ENCODE measurements at places on chromosomes 5 and 9.

DNA sequence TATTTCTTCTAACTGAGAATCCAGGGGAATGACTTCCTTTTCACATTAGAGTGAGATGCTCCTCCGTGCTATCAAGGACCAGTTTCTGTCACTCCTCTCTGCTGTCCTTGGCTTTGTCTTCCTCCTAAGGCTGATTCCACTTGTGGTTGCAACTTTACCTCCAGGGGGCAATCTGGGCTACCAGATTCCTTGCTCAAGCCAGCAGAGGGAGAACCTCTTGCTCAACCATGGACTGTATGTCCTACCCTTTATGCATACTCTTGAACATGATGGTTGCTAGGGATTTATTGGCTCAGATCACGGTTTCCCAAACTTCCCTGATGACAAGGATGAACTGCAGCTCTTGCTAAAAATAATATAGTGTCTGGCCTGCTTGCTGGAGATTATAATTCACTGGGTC lies 24.0 kb downstream of the NNT start:
- no peak for DNase-seq

- no peak for DNase-seq
Observed at GRCh38 chr5:127858116-127858784, 155.1 kb downstream of the CCDC192 start.

- no peak for DNase-seq
Observed at GRCh38 chr5:110402562-110402961, 323.9 kb downstream of the TMEM232 start.

DNA sequence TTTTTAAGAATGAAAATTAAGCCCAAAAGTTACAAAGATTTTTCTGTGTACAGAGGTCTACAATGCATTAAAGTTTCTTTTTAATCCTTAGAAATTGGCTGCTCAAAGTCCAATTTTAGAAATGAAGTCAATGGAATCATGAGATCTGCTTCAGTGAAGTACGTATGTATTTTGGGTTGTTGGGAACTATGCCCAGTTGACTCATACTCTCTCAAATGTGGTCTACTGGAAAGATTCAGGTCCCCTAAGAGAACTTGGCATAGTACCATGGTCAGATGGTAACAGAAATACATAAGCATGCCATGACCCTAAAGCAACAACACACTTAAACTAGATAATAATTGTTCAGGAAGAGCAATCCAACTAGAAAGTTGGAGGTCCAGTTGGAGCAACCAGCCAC lies 23.0 kb downstream of the FBLL1 start:
- DNase-seq, result no peak

- no peak for DNase-seq
Observed at GRCh38 chr5:150651924-150652671, 9.0 kb upstream of the MYOZ3 start.

GRCh38 chr9:91896513-91897121 lies 53.4 kb downstream of the ROR2 start:
- DNase-seq, result no peak

GRCh38 chr9:33165263-33166151 lies 1.6 kb downstream of the B4GALT1 start:
- DNase-seq, result peak; percentile 81

GRCh38 chr5:172477466-172477865 lies 23.1 kb upstream of the SH3PXD2B start:
- no peak for DNase-seq

DNA sequence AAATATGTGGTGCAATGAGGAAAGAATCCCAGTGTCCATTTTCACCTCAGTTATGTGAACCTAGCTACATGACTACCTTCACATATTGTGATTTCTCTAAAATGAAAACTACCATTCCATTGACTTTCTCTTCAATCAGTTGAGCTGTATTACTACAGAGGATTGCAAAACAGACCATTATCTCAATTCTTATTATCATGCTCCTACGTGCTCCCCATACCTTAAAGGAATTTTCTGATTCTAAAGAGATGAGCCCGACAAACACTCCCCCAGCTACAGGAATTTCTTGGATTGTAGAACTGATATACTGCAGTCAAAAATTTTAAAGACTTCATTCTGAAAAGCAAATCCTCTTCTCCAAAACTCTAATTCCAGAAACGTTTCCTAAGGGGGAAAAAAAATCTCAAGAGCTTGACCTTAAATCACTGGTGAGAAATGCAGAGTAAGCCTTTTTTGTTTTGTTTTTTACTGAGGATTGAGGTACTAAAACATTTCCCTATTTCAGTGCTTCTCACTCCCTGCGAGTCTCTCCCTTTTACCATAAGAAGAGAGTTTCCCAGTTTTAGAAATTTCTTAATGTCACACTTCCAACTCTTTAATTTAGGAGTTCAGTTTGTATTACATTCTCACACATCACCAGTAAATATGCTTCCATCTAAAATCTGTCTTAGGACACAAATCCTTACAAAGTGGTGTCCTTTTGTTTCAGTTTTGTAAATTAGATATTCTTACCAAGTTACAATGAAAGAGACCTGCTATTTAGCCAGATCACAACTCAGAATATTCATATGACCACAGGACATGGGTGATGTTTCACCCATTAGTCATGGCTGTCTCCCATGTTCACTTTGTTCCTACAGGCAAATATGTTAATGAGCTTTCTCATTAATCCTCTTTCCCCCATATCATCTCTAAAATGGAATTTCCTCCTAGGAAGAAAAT lies 203.8 kb downstream of the TSSK1B start:
- no peak for DNase-seq

DNA sequence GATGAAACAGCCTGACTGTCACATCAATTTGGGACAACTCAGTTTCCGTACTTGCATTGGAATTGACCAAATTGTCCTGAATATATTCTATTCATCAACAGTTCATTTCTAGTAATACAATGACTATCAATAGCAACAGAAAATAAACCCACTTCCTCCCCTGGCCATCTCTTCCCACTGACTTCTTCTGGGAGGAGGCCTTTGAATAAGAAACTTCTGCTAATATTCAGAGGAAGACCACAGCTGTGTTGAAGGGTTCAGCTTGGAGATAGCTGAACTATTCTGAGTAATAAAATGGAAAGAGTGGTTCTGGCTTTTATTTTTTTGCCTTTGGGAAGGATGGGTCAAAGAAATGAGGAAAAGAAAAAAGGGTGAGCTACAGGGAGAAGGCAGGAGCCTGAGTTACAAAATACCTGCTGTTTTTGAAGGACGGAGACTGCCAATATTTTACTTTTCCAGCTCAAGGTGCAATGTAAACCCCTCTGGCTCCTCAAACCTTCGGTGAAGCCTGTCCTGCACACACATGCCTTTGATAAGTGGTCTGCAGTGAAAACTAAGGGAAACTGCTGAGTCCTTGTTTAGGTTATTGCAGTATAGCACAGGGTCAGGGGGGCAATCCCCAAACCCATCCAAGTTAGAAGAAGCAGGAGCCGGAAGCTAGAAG lies 29.9 kb downstream of the FYB1 start:
- DNase-seq, result no peak

- no peak for DNase-seq
Observed at GRCh38 chr5:22329683-22330082, 523.5 kb downstream of the CDH12 start.

DNA sequence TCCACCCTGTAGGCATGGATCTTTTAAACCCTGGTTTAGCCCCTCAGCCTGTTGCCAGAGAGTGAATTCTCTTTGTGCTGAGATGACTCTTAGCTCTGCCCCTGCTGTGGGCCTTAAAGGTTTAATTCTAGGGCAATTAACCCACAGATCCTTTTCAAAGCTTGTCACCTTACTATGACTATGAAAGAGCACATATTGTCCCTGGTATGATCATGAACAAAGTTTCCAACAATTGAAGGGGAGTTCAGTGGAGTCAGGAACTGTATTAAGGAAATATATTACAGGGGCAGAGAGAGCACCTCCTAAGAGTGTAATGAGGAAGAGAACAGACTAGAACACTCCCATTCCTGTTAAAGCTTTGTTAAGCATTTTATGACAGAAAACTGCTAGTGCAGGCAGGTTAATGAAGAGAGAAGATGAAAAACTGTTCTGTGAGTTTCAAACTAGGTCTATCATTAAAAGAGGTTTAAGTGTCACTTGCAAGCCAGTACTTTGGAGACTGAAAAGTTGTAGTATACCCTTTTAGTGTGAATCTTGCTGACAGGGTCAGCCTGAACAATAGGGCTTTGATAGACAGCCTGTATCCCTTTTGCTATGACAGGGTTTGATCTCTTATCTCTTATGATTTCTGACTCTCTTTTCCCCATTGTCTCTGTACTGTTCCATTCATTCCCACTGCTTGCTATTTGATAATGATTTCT lies 104.2 kb upstream of the ELL2 start:
- peak; percentile 40 for DNase-seq

DNA sequence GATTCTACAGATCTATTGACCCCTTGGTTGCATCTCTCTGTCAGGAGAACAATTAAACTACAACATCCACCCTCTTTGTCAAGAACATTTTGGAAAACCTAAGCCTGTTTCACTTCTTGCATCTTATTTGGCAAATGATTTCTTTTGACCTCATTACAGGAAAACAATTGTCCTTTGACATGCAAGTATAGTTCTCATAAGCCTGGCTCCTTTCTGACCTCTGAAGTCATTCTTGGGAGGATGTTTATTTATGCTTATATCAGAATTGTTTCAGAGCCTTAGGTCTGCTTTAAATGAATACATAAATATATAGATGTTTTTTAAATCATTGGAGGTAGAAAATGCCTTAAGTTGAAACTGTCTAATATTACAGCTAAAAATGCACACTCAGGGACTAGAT lies 361.3 kb upstream of the PTGER4 start:
- DNase-seq, result no peak

- no peak for DNase-seq
Observed at GRCh38 chr9:116238225-116238624, 84.6 kb downstream of the PAPPA start.

- no peak for DNase-seq
Observed at GRCh38 chr9:16281707-16282106, 588.8 kb downstream of the BNC2 start.

GRCh38 chr5:169303119-169303515 lies 2.2 kb upstream of the SLIT3 start:
- DNase-seq, result no peak

- no peak for DNase-seq
Observed at GRCh38 chr9:125145425-125145824, 2.1 kb upstream of the SCAI start.

GRCh38 chr9:83401328-83401900 lies 136.8 kb downstream of the FRMD3 start:
- no peak for DNase-seq

- no peak for DNase-seq
Observed at GRCh38 chr5:116365006-116365496, 209.6 kb downstream of the SEMA6A start.

DNA sequence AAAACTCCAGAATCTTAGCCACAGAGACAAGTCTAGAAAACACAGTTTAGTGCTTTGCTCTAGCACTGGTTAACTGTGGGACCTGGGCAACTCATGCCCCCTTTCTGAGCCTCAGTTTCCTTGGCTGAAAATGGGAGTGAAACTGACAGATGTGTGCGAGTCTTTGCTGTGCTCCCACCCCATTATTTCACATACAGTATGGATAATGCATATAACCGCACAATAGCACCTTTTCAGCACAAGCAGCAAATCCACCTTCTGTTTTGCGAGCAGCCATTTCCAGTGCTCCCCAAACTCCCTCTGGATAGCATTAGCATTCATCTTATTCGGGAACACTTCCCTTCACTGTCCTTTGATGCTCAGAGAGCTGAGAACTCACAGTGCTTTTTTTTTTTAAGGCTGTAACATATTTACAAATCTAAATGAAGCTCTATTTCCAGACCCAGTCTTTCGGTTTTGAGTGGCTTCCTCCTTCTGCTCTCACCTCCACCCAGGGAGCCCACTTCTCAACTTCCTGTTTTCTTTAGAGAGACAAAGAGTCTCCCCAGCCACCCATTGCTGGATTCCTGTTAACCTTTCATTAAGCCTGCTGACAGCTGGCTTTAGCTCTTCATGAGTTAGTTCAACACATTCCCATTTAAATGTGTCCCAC lies 49.2 kb downstream of the TIMD4 start:
- peak; percentile 50 for DNase-seq

DNA sequence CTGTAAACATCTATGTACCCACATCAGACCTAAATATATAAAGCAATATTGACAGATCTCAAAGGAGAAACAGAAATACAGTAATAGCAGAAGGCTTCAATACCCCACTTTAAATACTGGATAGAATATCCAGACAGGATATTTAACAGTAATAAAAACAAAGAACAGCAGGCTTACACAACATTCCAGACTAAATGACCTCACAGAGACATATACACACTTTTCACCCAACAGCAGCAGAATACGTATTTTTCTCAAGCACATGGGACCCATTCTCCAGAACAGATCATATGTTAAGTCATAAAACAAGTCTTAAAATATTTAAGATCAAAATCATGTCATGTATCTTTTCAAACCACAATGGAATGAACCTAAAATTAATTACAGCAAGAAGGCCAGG lies 76.8 kb downstream of the CAMSAP1 start:
- DNase-seq, result no peak

- DNase-seq, result no peak
Observed at GRCh38 chr5:139641116-139642080, 6.8 kb upstream of the CXXC5 start.

DNA sequence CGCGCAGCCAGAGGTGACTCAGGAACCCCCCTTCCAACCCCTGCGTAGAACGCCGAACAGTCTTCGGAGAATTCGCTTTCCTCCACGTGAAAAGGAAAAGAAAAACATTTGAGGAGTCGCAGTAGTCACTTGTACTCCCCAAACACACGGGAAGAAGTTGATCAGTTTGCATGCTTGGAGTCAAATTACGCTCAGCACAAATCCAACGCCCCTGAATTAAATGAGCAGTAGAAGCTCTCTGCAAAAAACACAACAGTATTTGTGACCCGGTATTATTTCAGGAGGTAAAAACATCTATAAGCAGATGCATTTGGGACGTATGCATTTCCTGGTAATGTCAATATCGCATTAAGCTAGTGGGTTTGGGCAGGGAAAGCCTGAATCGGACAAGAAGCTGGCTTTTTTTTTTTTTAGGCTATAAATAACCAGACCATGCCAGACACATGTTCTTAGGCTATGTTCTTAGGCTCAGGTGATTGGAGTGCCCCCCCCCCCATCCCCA lies 854 bp upstream of the ARL15 start:
- DNase-seq, result no peak
